B cell (primary cell): ENCODE measurements at places on chromosomes 2 and 18. TPM values are rescaled to one million over a fixed set of nuclear protein-coding genes. Genes with fewer than 3 reads are reported as not detected.
A peak's percentile ranks its signal among the peaks of the same experiment; 100 is the strongest.

GRCh38 chr2:183248866-183249567, 124.8 kb downstream of the NUP35 start:
- no peak overlapping the region for H3K4me3 ChIP-seq

GRCh38 chr2:239444626-239445577, 44.1 kb upstream of the HDAC4 start:
- peaks cover 13% of the 10 kb centered on the region for H3K4me1 ChIP-seq
- H3K27ac ChIP-seq: no peak overlapping the region
- no peak for DNase-seq

- H3K36me3 ChIP-seq: no peaks in the 10 kb centered on the region
- H3K4me1 ChIP-seq: no peaks in the 10 kb centered on the region
- no peak overlapping the region for H3K27ac ChIP-seq
These were observed 263.8 kb downstream of the EIPR1 start for GRCh38 chr2:3113769-3114168.

DNA sequence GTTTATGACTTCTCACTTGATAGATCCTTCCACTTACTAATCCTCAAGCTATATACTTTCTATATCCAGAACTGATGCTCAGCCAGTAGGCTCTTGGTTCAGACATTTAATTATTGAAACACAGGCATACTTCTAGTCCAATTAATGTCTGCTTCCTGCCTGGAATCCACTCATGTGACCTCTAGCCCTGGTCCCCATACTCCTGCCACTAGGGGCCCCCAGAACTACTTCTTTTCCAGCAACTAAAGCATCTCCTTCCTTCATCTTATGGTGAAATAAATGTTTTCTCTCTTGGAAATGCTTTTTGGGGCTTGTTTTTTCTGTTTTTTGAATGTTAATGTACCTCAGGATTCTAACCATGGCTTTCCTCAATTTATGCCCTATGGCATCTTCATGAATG, 527.6 kb downstream of the SATB2 start:
- no peaks in the 10 kb centered on the region for H3K36me3 ChIP-seq
- H3K4me3 ChIP-seq: no peak overlapping the region
- no peaks in the 10 kb centered on the region for H3K27me3 ChIP-seq
- H3K27ac ChIP-seq: no peak overlapping the region
- no peak for DNase-seq

GRCh38 chr2:142721015-142721414, 156.4 kb upstream of the KYNU start:
- H3K4me1 ChIP-seq: no peaks in the 10 kb centered on the region
- H3K27me3 ChIP-seq: no peaks in the 10 kb centered on the region
- H3K27ac ChIP-seq: no peak overlapping the region
- H3K36me3 ChIP-seq: no peaks in the 10 kb centered on the region

- no peak for DNase-seq
- no peak overlapping the region for H3K4me3 ChIP-seq
- H3K27me3 ChIP-seq: no peaks in the 10 kb centered on the region
- H3K27ac ChIP-seq: no peak overlapping the region
- H3K4me1 ChIP-seq: no peaks in the 10 kb centered on the region
- H3K36me3 ChIP-seq: no peaks in the 10 kb centered on the region
These were observed 61.2 kb downstream of the ATOH8 start for GRCh38 chr2:85814802-85815550.

DNA sequence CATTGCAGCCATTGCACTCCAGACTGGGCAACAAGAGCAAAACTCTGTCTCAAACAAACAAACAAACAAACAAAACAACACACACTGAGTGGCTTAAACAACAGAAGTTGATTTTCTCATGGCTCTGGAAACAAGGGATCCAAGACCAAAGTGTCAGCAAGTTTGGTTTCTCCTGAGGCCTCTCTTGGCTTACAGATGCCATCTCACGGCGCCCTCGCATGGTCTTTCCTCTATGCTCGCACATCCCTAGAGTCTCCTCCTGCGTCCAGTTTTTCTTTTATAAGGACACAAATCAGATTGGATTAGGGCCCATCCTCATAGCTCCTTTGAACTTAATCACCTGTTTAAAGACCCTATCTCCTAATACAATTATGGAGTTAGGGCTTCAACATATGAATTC, 133.4 kb upstream of the LRRTM1 start:
- H3K27ac ChIP-seq: no peak overlapping the region
- H3K4me1 ChIP-seq: no peaks in the 10 kb centered on the region
- no peak for DNase-seq
- H3K27me3 ChIP-seq: no peaks in the 10 kb centered on the region
- H3K36me3 ChIP-seq: no peaks in the 10 kb centered on the region

- H3K4me3 ChIP-seq: no peak overlapping the region
- no peaks in the 10 kb centered on the region for H3K36me3 ChIP-seq
- no peaks in the 10 kb centered on the region for H3K4me1 ChIP-seq
- DNase-seq: no peak
These were observed 234.5 kb upstream of the COPS8 start for GRCh38 chr2:236851187-236851586.

GRCh38 chr2:100247256-100248043, 74.9 kb downstream of the LONRF2 start:
- peak overlapping the region; percentile 81 for H3K27ac ChIP-seq
- DNase-seq: peak; percentile 96
- no peak overlapping the region for H3K4me3 ChIP-seq
- peaks cover 91% of the 10 kb centered on the region for H3K4me1 ChIP-seq
- H3K36me3 ChIP-seq: no peaks in the 10 kb centered on the region
- peaks cover under 1% of the 10 kb centered on the region for H3K27me3 ChIP-seq

DNA sequence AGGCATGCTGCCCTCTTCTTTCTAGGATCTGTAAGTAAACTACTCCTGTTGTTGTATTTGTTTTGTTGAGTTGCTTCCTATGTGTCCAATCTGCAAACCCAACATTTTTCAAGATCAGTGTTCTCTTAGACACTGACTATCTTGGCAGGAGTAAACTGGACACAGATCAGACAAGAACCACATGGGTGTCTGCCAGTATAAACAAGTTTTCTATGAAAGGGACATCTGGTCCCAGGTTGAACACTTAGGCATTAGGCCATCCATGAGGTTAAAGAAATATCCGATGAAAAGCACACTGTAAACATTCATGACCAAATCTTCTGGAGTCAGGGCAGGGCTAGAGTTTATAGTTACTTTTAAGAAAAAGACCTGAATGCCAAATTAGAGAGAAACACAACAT, 441.8 kb downstream of the NYAP2 start:
- no peak overlapping the region for H3K27ac ChIP-seq
- H3K4me3 ChIP-seq: no peak overlapping the region
- DNase-seq: no peak
- no peaks in the 10 kb centered on the region for H3K36me3 ChIP-seq
- no peaks in the 10 kb centered on the region for H3K27me3 ChIP-seq

GRCh38 chr2:96251721-96252292, 14.0 kb downstream of the TMEM127 start:
- no peak for DNase-seq
- no peak overlapping the region for H3K4me3 ChIP-seq
- H3K36me3 ChIP-seq: no peaks in the 10 kb centered on the region
- no peaks in the 10 kb centered on the region for H3K27me3 ChIP-seq
- H3K27ac ChIP-seq: no peak overlapping the region

DNA sequence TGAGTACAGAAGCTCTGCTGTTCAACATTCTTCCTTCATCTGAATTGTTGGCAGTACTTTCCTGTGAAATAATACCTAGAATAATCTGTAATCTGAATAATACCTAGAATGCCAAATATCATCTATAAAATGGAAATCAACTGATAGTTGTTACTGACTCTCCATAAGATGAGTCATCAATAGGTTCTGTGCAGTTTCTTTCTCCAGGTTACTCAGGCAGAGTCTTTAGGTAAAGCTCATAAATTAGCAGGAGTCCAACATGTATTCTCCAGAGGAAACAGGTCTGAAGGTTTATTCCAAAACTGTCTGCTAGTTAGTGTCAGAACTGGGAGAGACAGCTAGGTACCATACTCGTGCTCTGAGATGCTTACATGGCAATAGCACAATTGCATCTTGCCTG, 282.0 kb upstream of the MAP2 start:
- H3K27me3 ChIP-seq: no peaks in the 10 kb centered on the region
- no peak for DNase-seq
- H3K4me1 ChIP-seq: no peaks in the 10 kb centered on the region
- no peak overlapping the region for H3K27ac ChIP-seq
- no peak overlapping the region for H3K4me3 ChIP-seq
- H3K36me3 ChIP-seq: no peaks in the 10 kb centered on the region

- no peaks in the 10 kb centered on the region for H3K36me3 ChIP-seq
- no peaks in the 10 kb centered on the region for H3K27me3 ChIP-seq
- DNase-seq: no peak
- no peak overlapping the region for H3K27ac ChIP-seq
- no peak overlapping the region for H3K4me3 ChIP-seq
- no peaks in the 10 kb centered on the region for H3K4me1 ChIP-seq
These were observed 23.3 kb downstream of the LDLRAD4 start for GRCh38 chr18:13241893-13242175.

DNA sequence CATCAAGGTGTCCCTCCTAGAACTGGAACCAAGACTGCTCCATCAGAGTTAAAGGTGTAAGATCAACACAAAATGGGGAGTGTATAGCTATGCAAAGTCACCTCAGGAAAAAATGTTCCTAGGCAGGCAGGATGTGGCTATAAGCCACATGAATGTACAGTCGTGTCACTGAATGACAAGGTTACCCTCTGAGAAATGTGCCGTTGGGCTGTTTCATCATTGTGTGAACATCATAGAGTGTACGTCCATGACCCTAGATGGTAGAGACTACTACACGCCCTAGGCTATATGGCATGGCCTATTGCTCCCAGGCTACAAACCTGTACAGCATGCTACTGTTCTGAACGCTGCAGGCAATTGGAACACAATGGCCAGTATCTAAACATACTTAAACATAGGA, 24.5 kb downstream of the TYMS start:
- no peak overlapping the region for H3K4me3 ChIP-seq
- H3K27me3 ChIP-seq: no peaks in the 10 kb centered on the region
- H3K36me3 ChIP-seq: no peaks in the 10 kb centered on the region
- H3K27ac ChIP-seq: no peak overlapping the region
- DNase-seq: no peak
- no peaks in the 10 kb centered on the region for H3K4me1 ChIP-seq

- DNase-seq: no peak
- no peak overlapping the region for H3K27ac ChIP-seq
- H3K36me3 ChIP-seq: no peaks in the 10 kb centered on the region
- H3K4me3 ChIP-seq: no peak overlapping the region
These were observed 414.8 kb upstream of the ID2 start for GRCh38 chr2:8267048-8267447.

GRCh38 chr2:97935719-97936161, 60.0 kb downstream of the TMEM131 start:
- no peak for DNase-seq
- H3K27ac ChIP-seq: peak overlapping the region; percentile 2
- peaks cover 52% of the 10 kb centered on the region for H3K4me1 ChIP-seq
- H3K36me3 ChIP-seq: no peaks in the 10 kb centered on the region

GRCh38 chr2:11344956-11345677, 681 bp upstream of the ROCK2 start:
- no peak for DNase-seq
- no peaks in the 10 kb centered on the region for H3K27me3 ChIP-seq
- H3K4me3 ChIP-seq: peak overlapping the region; percentile 1
- no peaks in the 10 kb centered on the region for H3K36me3 ChIP-seq
- H3K4me1 ChIP-seq: peaks cover 19% of the 10 kb centered on the region

Gene PTPRN
- 0.04 and 0.09 TPM in 2 replicates for polyA plus RNA-seq

Gene FAM110C
- not detected in 2 replicates for polyA plus RNA-seq

Gene RAB6D
- not detected in 2 replicates for polyA plus RNA-seq

Gene PARD3B
- not detected in 2 replicates for polyA plus RNA-seq
